ENCODE measurements at places on chromosomes 4 and X.

DNA sequence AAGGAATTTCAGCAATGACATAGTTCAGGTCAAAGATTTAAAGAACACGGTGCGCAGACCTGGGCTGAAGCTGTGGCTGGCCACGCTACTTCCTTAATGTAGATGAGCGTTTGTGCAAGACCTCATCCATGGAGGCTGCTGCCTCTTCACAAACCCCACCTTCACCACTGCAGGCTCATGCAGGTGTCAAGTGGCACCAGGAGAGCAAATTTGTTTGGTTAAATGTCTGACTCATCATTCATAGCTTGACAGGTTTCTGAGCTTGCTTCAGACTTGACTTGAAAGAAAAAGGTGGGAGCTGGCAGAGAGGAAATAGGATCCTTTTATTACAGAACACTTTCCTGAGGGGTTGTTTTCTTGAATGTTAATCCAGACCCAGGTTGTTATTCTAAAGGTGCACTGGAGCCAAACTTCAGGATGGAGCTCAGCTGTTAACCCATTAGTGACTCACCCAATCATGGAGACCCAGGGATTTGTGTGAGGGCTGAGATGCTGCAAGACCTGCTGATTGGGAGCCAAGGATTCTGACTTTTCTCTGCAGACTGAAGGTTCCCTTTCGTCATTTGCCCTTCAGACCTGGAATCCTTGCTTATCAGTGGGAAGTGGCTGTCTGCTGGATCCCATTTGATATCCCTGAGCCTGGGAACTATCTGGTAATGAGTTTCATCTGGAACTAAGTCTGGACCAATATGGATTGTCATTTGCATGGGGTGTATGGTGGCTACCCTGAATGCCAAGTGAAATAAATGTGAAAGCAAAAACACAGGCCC lies 315.3 kb downstream of the PTTG2 start:
- no peak for DNase-seq

- no peak for DNase-seq
Measured at GRCh38 chr4:8727546-8728510, 135.3 kb downstream of the CPZ start.

DNA sequence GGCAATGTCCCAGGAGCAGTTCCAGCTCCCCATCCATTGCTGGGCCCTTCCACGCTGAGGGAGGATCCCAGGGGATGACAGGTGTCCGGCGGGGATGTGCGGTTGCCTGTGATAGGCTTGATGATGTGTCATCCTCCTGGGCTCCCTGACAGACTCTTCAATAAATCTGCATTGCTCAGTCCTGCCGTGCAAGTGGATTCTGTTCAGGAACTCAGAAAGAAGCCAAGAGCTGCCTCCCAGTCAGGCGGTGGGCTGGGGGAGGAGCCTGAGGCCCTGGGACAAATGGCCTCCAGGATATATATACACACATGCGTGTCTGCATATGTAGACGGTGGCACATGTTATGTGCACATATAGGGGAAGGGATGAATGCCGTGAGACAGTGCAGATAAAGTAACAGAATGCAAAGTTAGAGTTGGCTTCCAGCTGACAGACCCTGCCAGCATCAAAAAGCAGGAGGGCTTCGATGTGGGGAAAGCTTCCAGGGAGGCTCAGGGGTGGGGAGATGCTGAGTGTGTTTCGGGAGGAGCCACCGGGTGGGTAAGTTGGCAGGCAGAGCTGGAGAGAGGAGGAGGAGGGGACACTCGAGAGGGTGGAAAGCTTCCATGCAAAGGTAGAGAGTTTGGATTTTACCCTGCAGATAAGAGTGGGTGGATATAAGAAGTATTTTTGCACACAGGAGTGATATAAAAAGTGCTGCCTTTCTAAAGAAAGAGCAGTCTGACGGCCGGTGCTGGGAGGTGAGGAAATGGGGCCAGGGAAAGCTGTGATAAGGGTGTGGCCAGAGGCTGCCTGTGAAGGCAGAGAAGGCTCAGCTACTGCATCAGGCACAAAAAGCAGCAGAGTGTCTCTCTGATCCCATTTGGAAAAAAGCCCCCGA lies 28.5 kb upstream of the CRMP1 start:
- DNase-seq: no peak

DNA sequence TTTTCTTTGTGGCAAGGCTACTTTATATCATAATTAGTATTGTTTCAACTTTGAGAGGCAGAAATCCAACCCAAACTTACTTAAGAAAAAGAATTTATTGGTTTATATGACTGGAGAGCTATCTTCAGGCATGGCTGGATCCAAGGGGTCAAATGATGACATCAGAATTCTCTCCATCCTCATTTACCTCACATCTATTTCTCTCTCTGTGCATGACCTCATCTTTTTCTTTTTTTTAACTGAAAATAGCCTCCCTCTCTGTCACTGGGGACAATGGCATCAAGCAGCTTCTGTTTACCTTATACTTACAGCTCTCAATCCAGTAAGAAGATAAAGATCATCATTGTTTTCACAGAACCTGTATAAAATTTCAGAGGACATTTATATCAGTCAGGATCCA lies 12.0 kb upstream of the EXOC1L start:
- no peak for DNase-seq

GRCh38 chr4:42070463-42070862 lies 80.1 kb downstream of the SLC30A9 start:
- no peak for DNase-seq

DNA sequence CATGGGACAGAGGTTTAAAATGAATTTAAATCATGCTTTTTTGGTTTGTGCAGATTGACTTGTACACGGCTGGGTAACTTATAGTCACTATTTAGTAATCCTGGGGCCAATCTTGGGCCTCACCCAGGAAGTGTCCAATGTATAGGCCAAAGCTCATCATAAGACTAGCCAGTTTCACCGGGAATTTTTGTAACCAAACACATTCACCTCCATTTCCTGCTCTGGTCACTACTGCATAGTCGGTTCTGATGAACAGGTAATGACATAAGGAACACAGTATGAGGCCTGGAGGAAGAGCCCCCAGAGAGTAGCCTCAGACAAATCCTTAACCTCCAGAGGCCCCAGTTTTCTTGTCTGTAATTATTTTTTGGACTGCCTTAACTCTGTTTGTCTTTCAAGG lies 81.9 kb downstream of the HPRT1 start:
- DNase-seq: no peak

DNA sequence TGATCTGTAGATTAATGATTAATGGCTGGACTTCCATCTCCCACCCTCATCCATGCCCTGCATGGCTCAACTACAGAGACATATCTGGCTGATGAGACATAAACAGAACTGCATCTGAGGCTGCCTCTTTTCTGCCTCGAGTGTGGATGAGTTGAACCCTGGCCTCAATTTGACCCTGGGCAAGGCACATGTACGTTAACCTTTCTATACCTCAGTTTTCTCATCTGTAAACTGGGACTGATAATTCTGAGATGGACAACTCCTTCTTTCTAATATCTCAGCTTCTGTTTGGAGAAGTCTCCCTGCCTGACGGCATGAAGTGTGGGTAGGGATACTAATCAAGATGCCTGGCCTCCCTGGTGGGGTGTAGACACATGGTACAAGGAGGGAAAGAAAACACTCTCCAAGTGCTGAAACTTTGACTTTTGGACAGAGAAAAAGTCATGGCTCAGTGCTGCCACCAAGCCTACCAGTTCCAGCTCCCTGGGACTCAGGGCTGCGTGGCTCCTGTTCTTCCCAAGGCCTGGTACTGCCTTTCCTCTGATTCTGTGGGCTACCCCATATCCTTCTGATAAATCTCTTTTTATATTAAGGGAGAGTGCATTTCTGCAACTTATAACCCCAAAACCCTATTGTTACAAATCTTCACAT lies 64.4 kb downstream of the HAUS3 start:
- DNase-seq: no peak

- no peak for DNase-seq
Measured at GRCh38 chr4:112361181-112361791, 64.1 kb downstream of the ALPK1 start.

GRCh38 chr4:174045381-174045780 lies 238.1 kb downstream of the FBXO8 start:
- no peak for DNase-seq

DNA sequence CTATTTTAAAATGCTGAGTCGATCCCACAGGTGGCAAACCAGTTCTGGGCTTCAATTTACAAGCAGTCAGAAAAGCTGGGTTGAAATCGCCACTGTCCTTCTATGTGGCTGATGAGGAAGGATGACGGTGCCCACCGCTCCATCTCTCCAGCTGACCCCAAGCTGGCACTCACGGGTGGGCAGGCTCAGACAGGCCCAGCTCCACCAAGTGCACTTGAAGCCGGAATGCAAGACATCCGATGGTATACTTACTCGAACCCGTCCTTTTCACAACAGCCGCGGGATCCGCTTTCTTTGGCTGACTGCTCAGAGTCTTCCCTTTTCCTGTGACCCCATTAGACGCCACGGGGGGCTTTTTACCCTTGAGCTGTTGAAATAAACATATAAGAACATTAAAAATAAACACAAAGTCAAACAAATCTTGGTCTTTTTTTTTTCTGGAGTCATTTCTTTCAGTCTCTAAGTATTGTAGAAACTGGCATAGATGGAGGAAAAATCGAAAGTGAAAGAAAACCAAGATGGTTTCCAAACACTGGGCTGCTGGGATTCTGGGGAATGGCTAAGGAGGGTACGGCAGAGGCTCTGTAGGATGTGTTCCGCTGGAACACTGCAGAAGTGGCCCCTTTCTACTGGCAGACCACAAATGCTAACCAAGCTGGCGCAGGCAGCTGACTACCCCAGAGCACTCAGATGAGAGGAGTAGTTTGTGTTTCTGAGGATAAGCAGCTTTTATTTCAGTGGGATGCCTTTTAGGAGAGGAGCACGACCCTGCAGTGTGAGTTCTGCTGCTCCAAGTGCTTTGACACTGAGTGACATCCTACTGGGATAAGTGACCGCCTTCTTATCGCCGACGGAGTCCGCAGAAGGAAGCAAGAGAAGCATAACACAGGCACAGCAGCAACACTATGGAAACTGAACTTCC lies 160.9 kb downstream of the AFAP1 start:
- no peak for DNase-seq

GRCh38 chr4:89119836-89120235 lies 8.5 kb downstream of the TIGD2 start:
- DNase-seq: no peak

DNA sequence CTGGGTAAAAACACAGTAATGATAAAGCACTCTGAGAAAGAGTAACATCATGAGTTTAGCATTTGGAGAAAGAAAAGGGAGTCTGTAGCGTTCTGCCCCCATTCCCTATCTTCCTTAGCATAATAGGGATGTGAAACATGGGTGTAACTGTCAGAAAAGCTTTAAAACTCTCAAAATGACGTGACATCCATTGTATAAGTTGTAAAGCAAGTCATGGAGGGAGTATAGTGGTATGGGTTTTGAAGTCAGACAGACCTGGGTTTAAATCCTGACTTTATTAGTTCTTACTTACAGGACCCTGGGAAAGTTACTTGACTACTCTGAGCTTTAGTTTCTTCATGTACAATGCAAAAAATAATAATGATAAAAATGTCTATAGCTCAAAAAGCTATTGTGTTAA lies 17.1 kb downstream of the FBXO8 start:
- DNase-seq: no peak
